ENCODE measurements at places on chromosomes 2 and 18.

DNA sequence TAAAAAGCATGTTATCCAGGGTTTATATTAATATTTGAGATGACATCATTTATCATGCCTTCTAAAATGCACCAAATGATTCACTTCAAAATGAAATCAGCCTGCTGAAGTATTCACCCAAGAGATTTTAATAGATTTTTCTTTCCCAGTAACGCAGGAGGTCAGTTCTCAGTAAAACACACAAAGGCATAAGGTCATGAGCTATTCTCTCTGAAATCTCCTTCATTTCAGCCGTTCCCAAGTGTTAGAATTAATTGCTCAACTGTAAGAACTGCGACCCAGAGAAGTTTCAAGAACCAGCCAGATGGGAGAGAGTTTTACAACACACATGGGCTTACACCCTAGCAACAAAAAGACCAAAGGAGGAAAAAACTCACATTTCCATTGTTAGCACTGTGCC is 84.2 kb upstream of the PHLPP1 start:
- no peak for DNase-seq

GRCh38 chr2:57141269-57141668 is 905.3 kb upstream of the VRK2 start:
- no peak for DNase-seq

DNA sequence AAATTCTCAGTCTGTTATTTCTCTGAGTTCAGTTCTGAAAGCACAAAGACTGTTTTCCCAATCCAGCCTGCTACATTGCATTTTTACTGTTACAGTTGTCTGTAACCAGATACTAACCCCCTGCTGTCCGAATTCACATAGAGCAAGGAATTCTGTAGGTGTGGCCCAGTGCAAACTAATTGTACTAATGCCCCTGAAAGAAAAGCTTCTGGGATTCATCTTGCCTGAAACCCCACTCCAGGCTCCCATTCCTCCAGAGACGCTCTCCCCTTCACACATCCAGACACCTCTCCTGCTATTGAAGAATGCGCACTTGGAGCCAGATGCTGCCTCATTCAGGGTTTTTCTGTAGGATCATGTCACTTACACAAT is 127.0 kb downstream of the TTC32 start:
- no peak for DNase-seq

- no peak for DNase-seq
These were observed 26.1 kb downstream of the DGUOK start for GRCh38 chr2:73952499-73953446.

- no peak for DNase-seq
These were observed 46.0 kb downstream of the CCDC195 start for GRCh38 chr2:224670203-224670602.

- DNase-seq: no peak
These were observed 49.4 kb upstream of the STON1 start for GRCh38 chr2:48480526-48480925.

- no peak for DNase-seq
These were observed 352.1 kb downstream of the RBM43 start for GRCh38 chr2:150909613-150910012.

DNA sequence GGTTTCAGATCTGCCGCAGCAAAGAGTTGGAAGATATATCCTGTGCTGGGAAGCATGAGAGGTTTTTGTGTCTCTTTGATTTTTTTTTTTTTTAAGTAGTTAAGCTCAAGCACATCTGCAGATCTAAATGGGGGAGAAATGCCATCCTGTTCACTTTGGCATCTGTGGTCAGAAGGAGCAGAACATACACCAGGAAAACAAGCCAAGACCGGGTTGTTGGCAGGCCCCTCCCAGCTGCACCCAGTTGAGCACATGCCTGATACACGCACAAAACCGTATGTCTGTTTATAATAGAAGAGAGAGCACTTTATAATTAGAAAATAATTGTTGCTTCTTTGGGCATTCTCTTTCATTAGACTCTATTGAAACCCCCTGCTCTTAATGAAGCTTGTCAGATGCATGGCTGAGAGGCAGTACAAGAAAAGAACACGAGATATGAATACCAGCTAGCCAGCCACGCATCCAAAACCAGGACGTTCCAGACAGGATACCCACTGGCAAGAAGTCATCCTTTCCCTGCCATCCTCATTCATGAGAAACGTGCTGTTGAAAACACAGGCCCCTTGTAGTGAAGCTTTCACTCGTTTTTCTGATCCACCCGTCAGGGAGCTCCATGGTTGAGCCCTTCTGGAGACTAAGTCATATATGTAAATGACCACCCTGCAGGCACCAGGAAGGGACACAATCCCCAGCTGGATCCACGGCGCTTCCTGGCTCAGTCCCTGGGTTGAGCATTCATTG is 152.2 kb downstream of the ALPK2 start:
- DNase-seq: no peak
